Osteocyte (in vitro differentiated cells): ENCODE measurements at places on chromosomes 11 and 22.

GRCh38 chr11:128235426-128235825 is 351.9 kb downstream of the ETS1 start:
- H3K4me3 ChIP-seq = no peak overlapping the region
- H3K4me1 ChIP-seq = peaks cover 34% of the 10 kb centered on the region
- no peaks in the 10 kb centered on the region for H3K36me3 ChIP-seq
- H3K27me3 ChIP-seq = no peaks in the 10 kb centered on the region
- no peak for DNase-seq

DNA sequence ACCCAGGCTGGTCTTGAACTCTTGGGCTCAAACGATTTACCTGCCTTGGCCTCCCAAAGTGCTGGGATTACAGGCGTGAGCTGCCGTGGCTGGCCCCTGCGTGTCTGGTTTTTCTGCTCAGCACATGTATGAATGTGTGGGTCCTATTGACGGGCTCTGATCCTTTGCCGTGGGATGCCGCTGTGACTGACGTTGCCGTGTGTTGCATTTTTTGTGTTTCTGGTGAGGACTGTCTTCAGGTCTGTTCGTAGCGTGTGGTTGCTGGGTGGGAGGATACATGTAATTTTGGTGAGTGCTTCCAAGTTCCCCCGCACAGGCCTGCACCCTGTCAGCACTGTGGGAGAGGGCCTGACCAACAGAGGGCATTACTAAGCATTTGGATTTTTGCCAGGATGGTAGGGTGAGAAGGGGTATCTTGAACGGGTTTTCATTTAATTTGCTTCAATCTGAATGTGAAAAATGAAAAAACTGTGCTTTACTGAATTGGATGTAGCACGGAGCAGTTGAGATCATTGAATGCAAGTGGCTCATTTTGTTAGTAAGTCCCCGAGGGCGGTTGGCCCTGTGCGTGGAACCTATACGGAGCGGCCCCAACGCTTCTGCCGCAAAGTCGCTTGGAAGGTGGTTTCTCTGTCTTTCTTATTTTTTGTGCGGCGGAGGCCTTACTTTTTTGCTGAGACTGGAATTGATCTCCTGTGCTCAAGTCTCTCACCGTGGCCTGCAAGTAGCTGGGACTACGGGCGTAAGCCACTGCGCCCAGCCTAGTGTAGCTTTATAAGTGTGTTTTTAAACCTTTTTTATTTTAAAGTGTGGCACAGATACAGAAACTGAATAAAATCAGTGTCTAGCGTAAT is 8.2 kb downstream of the ZBED4 start:
- peaks cover 13% of the 10 kb centered on the region for H3K36me3 ChIP-seq
- DNase-seq = no peak
- H3K4me1 ChIP-seq = peaks cover 2% of the 10 kb centered on the region
- no peak overlapping the region for H3K27ac ChIP-seq
- H3K27me3 ChIP-seq = no peaks in the 10 kb centered on the region

DNA sequence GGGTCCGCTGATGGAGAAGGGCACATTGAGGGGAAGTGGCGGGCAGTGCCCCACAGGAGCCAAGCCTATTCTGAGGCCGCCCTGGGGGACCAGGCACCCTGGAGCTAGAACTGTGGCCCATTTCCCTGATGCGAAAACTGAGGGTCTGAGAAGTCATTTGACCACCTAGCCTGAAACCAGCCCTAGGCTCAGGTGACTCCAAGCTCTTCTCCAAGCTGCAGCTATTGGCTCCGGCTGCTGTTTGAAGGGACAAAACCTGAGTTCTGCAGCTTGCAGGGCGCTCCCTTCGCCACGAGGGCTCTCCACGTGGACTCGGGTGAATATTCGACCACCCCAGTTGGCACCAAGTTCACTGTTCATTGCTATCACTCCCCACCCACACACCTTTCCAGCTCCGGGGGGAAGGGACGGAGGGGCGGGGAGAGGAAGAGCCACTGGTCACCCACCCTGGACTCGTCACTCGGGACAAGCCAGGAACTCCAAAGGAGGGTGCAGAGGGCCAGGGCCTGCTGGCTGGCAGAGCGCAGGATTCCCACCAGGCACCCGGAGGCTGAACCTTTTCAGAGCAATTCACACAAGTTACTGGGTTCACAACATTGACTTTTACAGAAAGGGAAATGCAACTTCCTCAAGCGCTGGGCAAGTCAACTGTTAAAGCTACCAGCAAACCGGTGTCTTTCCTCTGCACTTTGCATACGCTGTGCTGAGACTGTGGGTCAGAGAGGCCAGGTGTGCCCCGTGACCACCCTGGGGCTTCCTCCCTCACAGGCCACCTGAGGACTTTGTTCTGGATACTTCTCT is 1.1 kb upstream of the RAC2 start:
- no peak overlapping the region for H3K27ac ChIP-seq
- no peak for DNase-seq
- no peaks in the 10 kb centered on the region for H3K36me3 ChIP-seq
- peaks cover 7% of the 10 kb centered on the region for H3K27me3 ChIP-seq

GRCh38 chr11:93662175-93662570 is 691 bp downstream of the CEP295 start:
- peak overlapping the region; percentile 77 for H3K4me3 ChIP-seq
- peaks cover 17% of the 10 kb centered on the region for H3K4me1 ChIP-seq
- peaks cover 10% of the 10 kb centered on the region for H3K36me3 ChIP-seq
- peaks cover 29% of the 10 kb centered on the region for H3K27me3 ChIP-seq
- no peak for DNase-seq
- H3K27ac ChIP-seq = peak overlapping the region; percentile 82

GRCh38 chr11:27429761-27430393 is 42.7 kb downstream of the LGR4 start:
- H3K4me3 ChIP-seq = no peak overlapping the region
- peaks cover 23% of the 10 kb centered on the region for H3K4me1 ChIP-seq
- H3K27me3 ChIP-seq = no peaks in the 10 kb centered on the region
- H3K27ac ChIP-seq = no peak overlapping the region
- peaks cover 2% of the 10 kb centered on the region for H3K36me3 ChIP-seq
- no peak for DNase-seq

- no peaks in the 10 kb centered on the region for H3K4me1 ChIP-seq
- no peaks in the 10 kb centered on the region for H3K36me3 ChIP-seq
- no peak for DNase-seq
- H3K4me3 ChIP-seq = no peak overlapping the region
These were observed 34.6 kb downstream of the RASD2 start for GRCh38 chr22:35575116-35575748.

- H3K4me1 ChIP-seq = peaks cover 10% of the 10 kb centered on the region
- H3K36me3 ChIP-seq = peaks cover 3% of the 10 kb centered on the region
- peak; percentile 40 for DNase-seq
- H3K27ac ChIP-seq = no peak overlapping the region
- H3K4me3 ChIP-seq = no peak overlapping the region
These were observed 28.0 kb downstream of the KCNQ1OT1 start for GRCh38 chr11:2671748-2672147.

GRCh38 chr11:102288725-102289083 is 28.6 kb upstream of the BIRC3 start:
- H3K27me3 ChIP-seq = no peaks in the 10 kb centered on the region
- DNase-seq = no peak
- peak overlapping the region; percentile 38 for H3K4me3 ChIP-seq
- peaks cover 26% of the 10 kb centered on the region for H3K4me1 ChIP-seq
- H3K27ac ChIP-seq = no peak overlapping the region

DNA sequence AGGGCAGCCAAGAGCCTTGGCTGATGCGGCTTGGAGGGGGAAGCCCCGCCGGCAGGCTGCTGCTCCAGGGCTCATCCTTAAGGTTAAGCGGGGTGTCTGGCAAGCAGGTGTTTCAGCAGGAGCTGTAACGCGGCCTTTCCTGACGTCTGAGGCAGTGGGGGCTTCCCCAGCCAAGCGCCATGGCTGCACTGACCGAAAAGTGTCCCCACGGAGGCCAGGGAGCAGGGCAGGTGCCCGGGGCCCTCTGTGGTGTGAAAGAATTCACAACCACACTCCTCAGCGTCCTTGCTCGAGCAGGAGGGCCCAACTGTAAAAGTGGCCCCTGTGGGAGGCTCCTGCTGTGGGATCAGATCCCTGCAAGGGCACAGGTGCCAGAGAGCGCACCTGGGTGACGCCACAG is 79.2 kb downstream of the DHCR7 start:
- H3K27me3 ChIP-seq = peaks cover 2% of the 10 kb centered on the region
- no peak overlapping the region for H3K27ac ChIP-seq
- no peaks in the 10 kb centered on the region for H3K36me3 ChIP-seq

DNA sequence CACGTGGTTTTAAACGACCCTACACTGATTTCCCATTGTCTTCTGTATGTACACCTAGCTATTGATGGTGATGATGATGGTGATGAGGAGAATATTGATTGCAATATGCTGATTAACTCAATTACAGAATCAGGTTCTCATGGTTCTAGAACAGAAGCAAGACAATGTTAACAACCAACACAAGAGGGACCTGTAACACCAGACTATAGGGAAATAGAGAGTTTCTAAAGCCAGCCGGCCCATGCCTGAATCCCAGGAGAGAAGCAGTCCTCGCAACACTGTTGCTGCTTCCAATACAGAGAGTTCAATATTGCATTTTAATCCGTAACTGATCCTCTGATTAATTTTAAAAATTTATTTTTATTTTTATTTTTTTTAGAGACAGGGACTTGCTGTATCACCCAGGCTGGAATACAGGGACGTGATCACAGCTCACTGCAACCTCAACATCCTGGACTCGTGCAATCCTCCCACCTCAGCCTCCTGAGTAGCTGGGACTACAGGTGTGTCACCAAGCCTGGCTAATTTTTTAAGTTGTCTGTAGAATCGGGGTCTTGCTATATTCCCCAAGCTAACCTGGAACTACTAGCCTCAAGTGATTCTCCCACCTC is 22.2 kb upstream of the UBASH3B start:
- no peak for DNase-seq
- H3K27ac ChIP-seq = no peak overlapping the region

- H3K27ac ChIP-seq = no peak overlapping the region
- H3K4me1 ChIP-seq = peaks cover 6% of the 10 kb centered on the region
- no peaks in the 10 kb centered on the region for H3K36me3 ChIP-seq
- H3K4me3 ChIP-seq = no peak overlapping the region
- H3K27me3 ChIP-seq = no peaks in the 10 kb centered on the region
These were observed 262.9 kb upstream of the DDI1 start for GRCh38 chr11:103773537-103773936.

- no peak overlapping the region for H3K27ac ChIP-seq
- no peaks in the 10 kb centered on the region for H3K36me3 ChIP-seq
- H3K27me3 ChIP-seq = peaks cover 6% of the 10 kb centered on the region
- H3K4me3 ChIP-seq = no peak overlapping the region
These were observed 533.9 kb upstream of the CCDC90B start for GRCh38 chr11:83819931-83820549.

- H3K4me3 ChIP-seq = no peak overlapping the region
- peaks cover 37% of the 10 kb centered on the region for H3K4me1 ChIP-seq
- no peaks in the 10 kb centered on the region for H3K27me3 ChIP-seq
These were observed 10.4 kb downstream of the GALNT18 start for GRCh38 chr11:11611381-11611780.

GRCh38 chr11:108069947-108070346 is 51.4 kb upstream of the ACAT1 start:
- no peaks in the 10 kb centered on the region for H3K27me3 ChIP-seq
- H3K4me1 ChIP-seq = peaks cover 18% of the 10 kb centered on the region
- peaks cover 24% of the 10 kb centered on the region for H3K36me3 ChIP-seq
- peak overlapping the region; percentile 58 for H3K27ac ChIP-seq
- peak overlapping the region; percentile 18 for H3K4me3 ChIP-seq

GRCh38 chr11:92830377-92831155 is 138.9 kb upstream of the MTNR1B start:
- no peak overlapping the region for H3K4me3 ChIP-seq
- no peak for DNase-seq
- no peaks in the 10 kb centered on the region for H3K27me3 ChIP-seq
- H3K4me1 ChIP-seq = peaks cover 28% of the 10 kb centered on the region
- H3K36me3 ChIP-seq = no peaks in the 10 kb centered on the region
- H3K27ac ChIP-seq = no peak overlapping the region

- no peak overlapping the region for H3K4me3 ChIP-seq
- H3K4me1 ChIP-seq = peaks cover 4% of the 10 kb centered on the region
- no peaks in the 10 kb centered on the region for H3K27me3 ChIP-seq
- H3K36me3 ChIP-seq = peaks cover 3% of the 10 kb centered on the region
These were observed 222.6 kb downstream of the LARGE1 start for GRCh38 chr22:33697640-33698039.

- H3K27ac ChIP-seq = no peak overlapping the region
- peaks cover 3% of the 10 kb centered on the region for H3K4me1 ChIP-seq
- H3K4me3 ChIP-seq = no peak overlapping the region
- no peaks in the 10 kb centered on the region for H3K36me3 ChIP-seq
- peaks cover 39% of the 10 kb centered on the region for H3K27me3 ChIP-seq
These were observed 30.3 kb upstream of the PRR5 start for GRCh38 chr22:44671742-44672141.

GRCh38 chr11:123551079-123551478 is 103.3 kb downstream of the SCN3B start:
- H3K4me3 ChIP-seq = no peak overlapping the region
- H3K27me3 ChIP-seq = no peaks in the 10 kb centered on the region
- no peaks in the 10 kb centered on the region for H3K36me3 ChIP-seq
- no peak for DNase-seq
- no peaks in the 10 kb centered on the region for H3K4me1 ChIP-seq

GRCh38 chr11:96271777-96272176 is 71.2 kb downstream of the MAML2 start:
- peaks cover 15% of the 10 kb centered on the region for H3K36me3 ChIP-seq
- peak overlapping the region; percentile 87 for H3K27ac ChIP-seq
- no peak overlapping the region for H3K4me3 ChIP-seq
- DNase-seq = no peak
- no peaks in the 10 kb centered on the region for H3K27me3 ChIP-seq

GRCh38 chr22:20904008-20904979 is 12.9 kb upstream of the CRKL start:
- peaks cover 17% of the 10 kb centered on the region for H3K27me3 ChIP-seq
- H3K4me3 ChIP-seq = no peak overlapping the region
- no peak for DNase-seq
- H3K27ac ChIP-seq = no peak overlapping the region

DNA sequence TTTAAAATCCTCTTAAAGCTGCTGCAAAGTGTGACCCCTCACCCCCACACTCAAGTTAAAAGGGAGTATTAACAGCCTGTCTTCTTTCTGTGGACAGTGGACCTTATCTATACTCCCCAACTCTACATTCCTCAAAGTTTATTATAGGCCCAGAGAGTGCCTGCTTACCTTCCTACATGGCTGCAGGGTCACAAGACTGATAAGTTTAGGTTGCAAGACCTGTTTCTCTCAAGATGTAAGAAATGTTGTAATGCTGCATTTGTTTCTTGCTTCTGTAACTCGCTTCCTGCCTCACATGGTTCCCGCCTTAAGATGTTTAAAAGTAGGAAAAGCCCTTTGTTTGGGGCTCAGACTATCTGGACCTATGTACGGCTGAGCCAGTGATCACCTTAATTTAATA is 10.1 kb upstream of the NXPE1 start:
- no peaks in the 10 kb centered on the region for H3K4me1 ChIP-seq
- no peak for DNase-seq
- no peak overlapping the region for H3K27ac ChIP-seq

- no peak for DNase-seq
- no peaks in the 10 kb centered on the region for H3K36me3 ChIP-seq
- no peaks in the 10 kb centered on the region for H3K4me1 ChIP-seq
- H3K27me3 ChIP-seq = peaks cover 18% of the 10 kb centered on the region
- H3K27ac ChIP-seq = no peak overlapping the region
These were observed 73.3 kb upstream of the SHANK2 start for GRCh38 chr11:71325418-71326327.

GRCh38 chr11:133713844-133714243 is 131.5 kb downstream of the SPATA19 start:
- no peaks in the 10 kb centered on the region for H3K27me3 ChIP-seq
- H3K4me3 ChIP-seq = no peak overlapping the region
- no peaks in the 10 kb centered on the region for H3K4me1 ChIP-seq

- no peaks in the 10 kb centered on the region for H3K27me3 ChIP-seq
- peaks cover 22% of the 10 kb centered on the region for H3K4me1 ChIP-seq
- H3K36me3 ChIP-seq = no peaks in the 10 kb centered on the region
- H3K27ac ChIP-seq = peak overlapping the region; percentile 82
- no peak overlapping the region for H3K4me3 ChIP-seq
These were observed 18.0 kb downstream of the PTDSS2 start for GRCh38 chr11:468036-468435.
